ENCODE measurements at places on chromosomes 5 and 9.

DNA sequence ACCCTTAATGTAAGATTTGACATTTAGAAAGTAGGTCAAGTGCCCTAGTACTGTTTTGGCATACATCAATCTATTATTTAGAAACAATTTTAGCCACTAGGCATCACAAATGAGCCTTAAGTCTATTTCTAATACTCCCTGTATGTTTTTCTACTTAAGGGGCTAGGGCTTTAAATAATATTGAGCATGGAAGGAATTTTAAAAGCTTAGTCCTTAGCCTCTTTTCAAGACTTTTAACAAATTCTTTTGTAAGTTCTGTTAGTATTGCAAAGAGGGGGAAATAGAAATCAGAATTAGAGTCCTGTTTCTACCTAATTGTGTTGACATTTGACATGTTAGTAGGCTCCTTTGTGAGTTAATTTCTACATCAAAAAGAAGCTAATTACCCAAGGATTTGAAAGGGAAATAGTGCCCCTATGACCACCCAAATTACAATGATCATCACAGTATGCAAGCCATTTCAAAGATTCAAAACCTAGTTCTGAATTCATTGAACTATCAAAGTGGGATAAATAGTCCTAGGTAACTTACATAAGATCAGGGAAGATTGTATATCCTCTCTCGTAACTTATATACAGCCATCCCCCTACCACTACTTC lies 647.8 kb upstream of the ACO1 start:
- DNase-seq: no peak

DNA sequence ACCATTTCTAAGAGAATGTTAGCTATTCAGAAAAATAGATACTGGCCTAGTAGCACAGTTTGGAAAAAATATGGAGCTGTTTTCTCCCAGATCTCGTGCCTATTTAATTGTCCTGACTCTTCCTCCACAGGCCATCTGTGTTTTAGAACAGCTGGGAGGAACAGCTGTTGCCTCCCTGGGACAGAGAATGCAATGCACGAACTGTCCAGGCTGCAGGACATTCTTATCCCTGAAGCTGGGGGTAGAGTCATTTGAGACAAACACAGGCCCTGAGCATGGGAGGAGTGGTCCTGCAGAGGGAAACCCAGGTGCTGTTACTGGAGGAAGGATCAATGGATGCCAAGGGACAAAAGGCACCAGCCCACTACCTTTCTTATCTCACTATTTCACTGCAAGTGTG lies 20.9 kb upstream of the SPARC start:
- no peak for DNase-seq

- no peak for DNase-seq
These were observed 61.9 kb downstream of the COL15A1 start for GRCh38 chr9:99005651-99006050.

GRCh38 chr5:57692582-57693487 lies 210.2 kb upstream of the ACTBL2 start:
- peak; percentile 98 for DNase-seq

DNA sequence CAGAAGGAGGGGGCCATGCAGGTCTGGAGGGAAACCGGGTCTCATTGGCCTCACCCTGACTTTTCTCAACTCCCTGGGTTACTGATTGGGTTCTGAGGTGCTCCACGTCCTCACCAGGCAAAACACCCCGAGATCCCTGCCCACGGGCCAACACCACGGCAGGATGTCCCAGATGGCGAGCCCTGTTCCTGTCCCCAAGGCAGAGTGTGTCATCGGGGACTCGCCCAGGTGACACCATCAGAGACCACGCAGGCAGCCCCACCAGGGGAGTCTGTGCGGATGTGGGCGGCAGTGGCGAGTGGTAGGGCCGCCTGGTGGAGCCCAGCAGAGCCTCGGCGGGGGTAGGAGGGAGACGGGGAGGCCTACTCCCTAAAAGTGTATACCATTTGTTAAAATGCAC lies 59.0 kb upstream of the UBAC1 start:
- no peak for DNase-seq

- DNase-seq: peak; percentile 37
These were observed 316.4 kb upstream of the TUSC1 start for GRCh38 chr9:25994605-25995004.

- DNase-seq: no peak
These were observed at the start of gene ANKDD1B for GRCh38 chr5:75611311-75612225. Gene ANKDD1B (plus strand): TSS chr5:75611453. CDS start chr5:75611635, 182 bp downstream.

GRCh38 chr5:172815631-172816030 lies 18.4 kb upstream of the ERGIC1 start:
- no peak for DNase-seq

DNA sequence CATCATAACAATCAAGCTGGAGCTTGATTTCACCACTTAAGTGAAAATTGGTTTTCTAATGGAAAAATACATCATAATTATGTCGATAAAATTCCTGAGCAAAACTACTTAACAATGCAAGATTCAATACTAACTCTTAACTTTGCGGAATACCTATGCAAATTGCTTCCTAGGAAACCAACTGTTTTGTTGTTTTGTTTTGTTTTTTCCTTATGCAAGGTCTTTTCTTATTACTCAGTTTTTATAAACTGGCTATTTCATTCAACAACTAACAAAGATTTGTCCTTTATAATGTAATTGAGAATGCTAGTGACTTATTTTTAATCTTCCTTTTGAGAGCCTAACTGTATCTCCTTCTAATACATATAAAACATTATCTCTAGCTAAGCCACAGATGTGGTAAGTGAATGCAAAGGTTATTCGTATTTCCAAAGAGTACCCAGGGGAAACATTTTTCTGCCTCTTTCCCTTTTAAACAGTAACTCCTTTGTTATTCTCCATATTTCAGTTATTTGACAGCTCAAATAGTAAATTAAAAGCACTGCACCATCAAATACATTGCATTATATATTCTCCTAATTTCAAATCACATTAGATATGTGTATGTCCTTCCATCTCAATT lies 609.4 kb downstream of the SLCO4C1 start:
- DNase-seq: no peak

GRCh38 chr5:133015466-133015865 lies 10.9 kb downstream of the ZCCHC10 start:
- DNase-seq: no peak

DNA sequence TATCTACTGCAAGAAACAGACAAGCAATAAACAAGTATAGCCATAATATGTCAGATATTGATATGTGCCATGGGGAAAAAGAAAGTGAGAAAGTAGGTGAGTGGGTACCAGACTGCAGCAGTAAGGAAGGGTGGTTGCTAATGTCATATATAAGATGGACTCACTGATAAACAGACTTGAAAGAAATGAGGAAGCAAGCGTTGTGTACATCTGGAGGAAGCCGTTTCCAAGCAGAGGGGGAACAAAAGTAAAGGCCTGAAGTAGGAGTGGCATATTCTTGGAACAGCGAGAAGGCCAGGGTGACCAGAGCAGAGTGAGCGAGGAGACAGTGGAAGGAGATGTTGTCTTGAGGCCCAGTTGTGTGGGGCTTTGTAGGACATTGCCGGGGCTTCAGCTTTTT lies 142.2 kb upstream of the MAP3K1 start:
- DNase-seq: no peak

DNA sequence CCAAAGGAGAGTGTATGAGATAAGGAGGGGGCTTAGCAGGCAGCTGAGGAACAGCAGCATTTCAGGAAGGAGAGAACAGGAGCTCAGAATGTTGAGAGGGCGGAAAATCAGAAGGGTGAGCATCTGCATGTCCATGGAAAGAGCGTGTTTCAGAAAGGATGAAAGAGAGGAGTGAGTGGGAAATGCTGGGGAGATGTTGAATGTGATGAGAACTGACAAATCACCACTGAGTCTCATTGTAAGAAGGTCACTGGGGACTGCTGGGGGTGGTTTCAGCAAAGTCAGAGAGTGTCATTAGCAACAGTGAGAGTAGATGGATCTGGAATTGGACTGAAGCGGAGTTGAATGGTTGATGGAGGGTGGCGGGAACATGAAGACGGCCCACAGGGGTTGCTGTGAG lies 65.8 kb downstream of the ANKRD33B start:
- DNase-seq: no peak

DNA sequence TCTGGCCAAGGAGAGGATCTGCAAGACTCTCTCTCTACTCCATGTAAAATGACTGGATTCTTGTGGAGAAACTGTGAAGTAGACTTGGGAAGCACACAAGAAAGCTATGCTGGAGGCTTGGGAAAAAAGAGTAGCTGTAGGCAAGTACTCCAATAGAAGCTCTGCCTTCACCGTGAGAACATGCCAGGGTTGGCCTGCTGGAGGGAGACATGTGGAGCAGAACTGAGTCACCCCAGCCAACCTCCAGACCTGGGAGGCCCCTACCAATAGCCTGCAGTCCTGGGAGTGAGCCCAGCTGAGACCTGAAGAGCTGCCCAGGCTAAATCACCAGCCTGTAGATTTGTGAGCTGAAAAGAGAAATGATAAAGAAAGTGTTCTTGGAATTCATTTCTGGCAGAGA lies 66.6 kb downstream of the DEPDC1B start:
- peak; percentile 70 for DNase-seq

DNA sequence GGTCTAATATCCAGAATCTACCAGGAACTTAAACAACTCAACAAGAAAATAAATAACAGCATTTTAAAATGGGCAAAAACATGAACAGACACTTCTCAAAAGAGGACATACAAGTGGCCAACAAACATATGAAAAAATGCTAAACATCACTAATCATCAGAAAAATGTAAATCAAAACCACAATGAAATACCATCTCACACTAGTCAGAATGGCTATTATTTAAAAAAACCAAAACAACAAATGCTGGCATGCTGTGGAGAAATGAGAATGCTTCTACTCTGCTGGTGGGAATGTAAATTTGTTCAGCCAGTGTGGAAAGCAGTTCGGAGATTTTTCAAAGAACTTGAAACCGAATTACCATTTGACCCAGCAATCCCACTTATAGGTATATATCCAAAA lies 63.1 kb downstream of the ADAMTS6 start:
- DNase-seq: peak; percentile 22

DNA sequence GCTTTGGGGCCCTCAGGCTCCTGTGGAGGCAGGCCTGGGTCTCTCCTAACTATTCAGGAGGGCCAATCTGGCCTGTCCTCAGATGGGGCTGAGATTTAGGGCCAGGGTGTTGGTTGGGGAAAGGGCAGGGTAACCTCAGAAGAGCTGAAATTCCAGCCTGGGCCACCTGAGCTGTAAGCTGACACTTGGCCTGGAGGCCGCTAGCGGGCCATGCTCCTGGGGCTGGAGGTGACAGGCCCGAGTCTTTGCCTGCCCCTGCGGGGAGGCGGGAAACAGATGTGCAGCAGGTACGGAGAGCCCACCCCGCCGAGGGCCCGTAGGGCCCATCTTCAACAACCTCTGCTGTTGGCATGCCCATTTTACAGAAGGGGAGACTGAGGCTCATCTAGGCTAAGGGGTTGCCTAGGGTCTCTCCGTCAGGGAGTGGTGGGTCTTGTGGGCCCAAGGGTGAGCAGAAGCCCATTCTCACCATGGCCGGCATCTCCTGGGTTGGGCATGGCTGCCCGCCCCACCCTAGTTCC lies 69.5 kb downstream of the RXRA start:
- DNase-seq: no peak

DNA sequence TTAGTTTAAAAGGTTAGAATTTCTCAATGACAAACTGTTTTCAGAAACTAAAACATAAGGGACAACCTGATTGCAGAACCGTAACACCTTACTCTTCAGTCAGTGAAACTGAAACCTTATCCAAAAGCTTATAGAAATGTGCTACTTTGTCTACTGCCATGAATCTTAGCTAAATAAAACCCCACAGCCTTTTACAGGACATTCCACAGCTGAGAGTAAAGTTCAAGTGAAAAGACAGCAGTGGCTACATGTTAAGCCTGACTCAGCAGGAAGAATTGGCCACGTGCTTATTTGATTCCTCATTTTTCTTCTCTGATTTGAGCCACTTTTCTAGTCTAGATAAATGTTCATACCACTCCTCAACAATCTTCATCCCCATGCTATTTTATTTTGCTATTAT lies 278.7 kb upstream of the ISL1 start:
- DNase-seq: no peak

DNA sequence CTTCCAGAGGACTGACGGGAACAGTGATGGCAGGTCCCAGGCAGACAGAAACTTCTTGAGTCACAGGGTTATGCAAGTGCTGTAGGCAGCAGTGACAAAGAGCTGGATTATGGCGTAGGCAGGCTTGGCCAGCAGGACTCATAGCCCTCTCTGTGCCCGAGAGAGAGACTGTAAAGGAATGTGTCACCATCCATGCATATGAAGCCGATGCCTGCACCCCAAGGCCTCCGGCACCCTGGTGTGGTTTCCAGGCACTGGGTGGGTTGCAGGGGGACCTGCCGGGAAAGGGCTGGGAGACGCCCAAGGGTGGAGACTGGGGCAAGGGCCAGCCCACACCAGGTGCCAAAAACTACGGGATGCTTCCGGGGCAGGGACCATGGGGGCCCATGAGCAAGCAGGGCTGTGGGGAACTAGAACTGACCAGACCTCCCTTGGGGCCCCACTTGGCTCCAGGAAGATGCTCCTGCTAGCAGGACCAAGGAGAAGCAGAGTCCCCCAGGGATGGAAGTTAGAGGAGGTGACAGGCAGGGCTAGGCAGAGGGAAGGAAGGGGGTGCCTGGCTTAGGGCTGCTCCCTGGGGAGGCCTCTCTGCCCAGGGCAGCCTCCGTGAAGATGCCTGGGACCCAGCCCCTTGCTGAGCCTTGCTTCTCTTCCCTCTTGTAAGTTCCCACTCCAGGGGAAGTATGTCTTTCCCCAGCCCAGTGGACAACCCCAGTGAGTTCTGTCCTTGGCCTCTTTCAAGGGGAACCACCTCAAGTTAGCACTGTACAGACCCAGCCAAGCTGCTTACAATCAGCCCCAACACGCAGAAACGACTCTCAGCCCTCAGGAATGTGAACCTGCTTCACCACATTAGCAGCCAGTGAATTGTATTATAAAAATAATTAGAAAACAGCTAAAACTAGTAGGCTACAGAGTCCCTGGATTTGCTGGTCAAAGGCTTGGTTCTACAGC lies 10.5 kb upstream of the IPPK start:
- DNase-seq: peak; percentile 28

- no peak for DNase-seq
These were observed 42.5 kb upstream of the ABCA1 start for GRCh38 chr9:104970271-104970987.

GRCh38 chr5:112637343-112637742 lies 100.3 kb upstream of the APC start:
- no peak for DNase-seq

- DNase-seq: no peak
These were observed 1.1 kb upstream of the NADK2 start for GRCh38 chr5:36242534-36243485.

GRCh38 chr5:127585661-127586060 lies 63.2 kb upstream of the CTXN3 start:
- DNase-seq: peak; percentile 27

GRCh38 chr5:178462816-178463215 lies 127.4 kb downstream of the COL23A1 start:
- DNase-seq: no peak

DNA sequence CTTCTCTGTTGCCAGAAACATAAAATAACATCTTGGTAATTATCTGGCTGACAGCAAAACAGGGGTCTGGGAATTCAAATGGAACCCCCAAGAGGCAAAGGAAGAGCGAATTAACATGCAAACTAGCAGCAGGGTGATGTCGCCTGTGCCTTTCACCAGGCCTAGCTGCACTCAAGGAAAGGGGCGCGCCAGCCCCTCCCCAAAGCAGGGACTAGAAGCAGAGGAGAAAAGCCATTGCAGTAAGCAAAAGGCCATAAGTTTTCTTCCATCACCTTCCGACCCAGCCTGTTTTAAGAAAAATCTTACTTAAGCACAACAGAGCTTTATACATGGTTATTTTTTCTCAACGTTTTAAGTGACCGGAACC lies 539 bp downstream of the POC5 start:
- DNase-seq: no peak

GRCh38 chr5:149257131-149257530 lies 14.5 kb upstream of the AFAP1L1 start:
- peak; percentile 22 for DNase-seq

- DNase-seq: peak; percentile 25
These were observed 3.4 kb downstream of the SLC38A9 start for GRCh38 chr5:55708732-55709131.

All from M059J (cell line).